ENCODE measurements at places on chromosomes 6 and 20.
A peak's percentile ranks its signal among the peaks of the same experiment; 100 is the strongest.

GRCh38 chr6:36977470-36977941 is 8.5 kb downstream of the MTCH1 start:
- no peak for DNase-seq

- peak; percentile 11 for DNase-seq
Observed at GRCh38 chr6:156752666-156753301, 24.4 kb upstream of the ARID1B start.

- no peak for DNase-seq
Observed at GRCh38 chr6:79614326-79615305, 16.5 kb upstream of the SH3BGRL2 start.

DNA sequence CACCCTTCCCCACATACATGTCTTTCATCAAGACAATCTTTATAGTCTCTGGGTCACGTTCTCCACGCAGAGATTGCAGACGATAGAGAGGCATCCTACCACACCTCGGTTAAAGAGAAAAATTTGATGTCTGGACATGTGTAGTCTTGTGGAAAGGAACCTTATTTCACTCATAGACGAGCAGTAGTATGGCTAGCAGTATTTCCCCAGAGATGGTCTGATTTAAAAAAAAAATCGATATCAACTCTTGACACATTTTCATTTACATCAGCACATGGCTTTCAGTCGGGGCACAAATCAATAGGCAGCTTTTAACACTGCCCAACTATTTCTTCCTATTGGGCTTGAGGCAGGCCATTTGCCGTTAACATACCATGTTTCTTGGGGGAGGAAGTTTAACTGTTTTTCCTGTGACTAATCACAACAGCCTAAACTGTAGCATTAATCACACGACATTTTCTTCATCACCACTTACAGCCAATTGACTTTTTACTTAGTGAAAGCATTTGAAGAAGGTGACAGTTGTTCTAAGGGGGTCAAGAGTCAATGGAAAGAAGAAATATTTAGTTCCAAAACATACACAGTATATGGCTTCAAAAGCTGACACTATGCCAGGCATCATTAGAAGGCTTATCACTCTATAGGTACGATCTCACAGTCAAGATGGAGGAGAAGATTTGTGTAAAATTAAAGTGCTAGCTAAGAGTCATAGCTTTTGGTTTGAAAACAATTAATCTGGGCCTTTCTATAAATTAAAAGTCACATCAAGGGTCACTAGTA is 129.5 kb upstream of the HDAC2 start:
- DNase-seq: no peak

- DNase-seq: no peak
Observed at GRCh38 chr6:30350524-30350923, 5.6 kb downstream of the RPP21 start.

- DNase-seq: no peak
Observed at GRCh38 chr6:162899148-162899547, 171.4 kb downstream of the PACRG start.

GRCh38 chr20:7496394-7496991 is 443.8 kb downstream of the HAO1 start:
- DNase-seq: no peak

DNA sequence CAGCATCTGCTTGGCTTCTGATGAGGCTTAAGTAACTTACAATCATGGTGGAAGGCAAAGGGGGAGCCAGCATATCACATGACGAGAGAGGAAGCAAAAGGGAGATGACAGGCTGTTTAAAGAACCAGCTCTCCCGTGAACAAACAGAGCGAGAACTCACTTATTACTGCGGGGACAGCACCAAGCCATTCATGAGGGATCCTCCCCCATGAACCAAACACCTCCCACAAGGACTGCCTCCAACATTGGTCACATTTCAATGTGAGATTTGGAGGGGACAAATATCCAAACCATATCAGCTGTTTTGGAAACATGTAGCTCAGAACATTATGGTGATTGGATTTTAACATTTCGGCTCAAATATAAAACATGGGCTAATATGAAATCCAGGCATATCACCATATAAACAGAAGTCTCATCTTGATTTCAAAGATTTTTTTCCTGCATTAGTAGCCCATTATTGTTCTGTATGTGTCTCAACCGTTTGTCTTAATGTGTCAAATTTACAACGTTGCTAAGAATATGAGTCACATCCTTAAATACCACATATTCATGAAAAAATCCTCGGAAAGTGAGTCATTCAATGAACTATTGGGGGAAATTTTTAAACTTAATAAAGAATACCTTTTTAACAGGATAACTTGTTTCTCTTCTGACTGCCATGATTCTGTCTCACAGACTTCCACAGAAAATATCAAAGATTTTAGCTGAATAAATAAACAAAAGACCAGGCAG is 894.3 kb downstream of the TFAP2A start:
- peak; percentile 80 for DNase-seq

GRCh38 chr20:47370850-47371782 is 14.6 kb upstream of the ZMYND8 start:
- no peak for DNase-seq

GRCh38 chr20:63042448-63043071 is 35.8 kb upstream of the BHLHE23 start:
- DNase-seq: no peak

GRCh38 chr6:129893640-129894039 is 32.5 kb upstream of the TMEM244 start:
- DNase-seq: peak; percentile 10
